ENCODE measurements at places on chromosomes 16 and 17.

DNA sequence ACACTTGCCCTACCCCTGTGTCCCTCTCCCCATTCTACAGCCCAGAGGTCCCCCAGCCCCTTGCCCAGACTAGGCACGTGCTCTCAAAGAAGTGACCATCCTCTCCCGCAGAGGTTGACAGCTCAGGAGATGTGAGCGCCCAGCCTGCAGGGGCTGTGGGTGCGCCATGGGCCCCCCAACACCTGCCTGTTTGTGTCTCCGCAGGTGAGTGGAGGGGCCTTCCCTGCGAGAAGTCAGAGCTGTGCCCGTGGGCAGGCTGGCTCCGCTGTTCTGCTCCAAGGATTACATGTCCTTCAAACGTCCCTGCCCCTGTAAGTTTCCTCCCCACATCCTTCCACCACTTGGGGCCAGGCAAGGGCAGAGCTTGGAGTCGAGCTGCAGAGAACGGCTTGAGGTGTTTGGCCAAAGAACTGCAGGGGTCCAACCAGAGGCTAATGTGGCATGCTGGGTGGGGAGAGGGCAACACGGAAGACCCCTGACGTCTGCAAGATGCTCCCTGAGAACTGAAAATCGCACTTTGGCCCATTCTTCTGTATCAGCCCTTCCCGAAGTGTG, 10.4 kb downstream of the BEAN1 start:
- no peak for DNase-seq

DNA sequence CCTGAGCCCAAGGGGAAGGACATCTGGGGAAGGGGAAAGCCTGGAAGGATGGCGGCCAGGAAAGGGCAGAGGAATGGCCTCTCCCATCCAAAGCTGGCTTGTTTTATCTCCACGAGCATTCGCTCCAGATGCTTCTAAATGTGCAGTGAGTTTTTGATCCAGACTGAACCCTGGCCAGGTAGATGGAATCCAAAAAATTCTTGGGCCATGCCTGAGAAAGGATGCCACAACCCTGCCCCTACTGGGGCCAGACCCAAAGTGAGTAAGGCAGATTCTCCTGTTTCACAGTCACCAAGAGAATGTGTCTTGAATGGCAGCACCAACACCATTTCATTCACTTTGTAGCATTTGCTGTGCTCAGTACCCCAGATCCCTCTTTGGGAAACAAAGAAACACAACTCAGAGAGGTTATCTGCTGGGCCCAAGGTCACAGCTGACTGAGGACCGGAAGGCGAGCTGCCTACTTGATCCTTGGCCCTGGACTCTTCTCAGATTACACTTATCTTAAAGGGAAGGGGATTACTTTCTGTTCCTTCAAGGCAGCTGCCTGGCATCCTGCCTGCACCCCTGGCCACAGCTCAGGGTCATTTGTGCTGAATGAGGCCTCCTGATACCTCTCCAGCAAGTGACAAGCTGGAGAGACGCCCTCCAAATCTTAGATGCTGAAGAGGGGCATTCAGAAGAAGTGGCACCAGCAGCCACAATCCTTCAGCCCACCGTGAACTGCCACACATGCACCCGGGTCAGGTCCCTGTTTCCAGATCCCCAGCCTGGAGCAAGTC, 3.6 kb downstream of the LRRC75A start:
- no peak for DNase-seq

- DNase-seq: no peak
These were observed 103.3 kb downstream of the CA4 start for GRCh38 chr17:60253048-60253447.

DNA sequence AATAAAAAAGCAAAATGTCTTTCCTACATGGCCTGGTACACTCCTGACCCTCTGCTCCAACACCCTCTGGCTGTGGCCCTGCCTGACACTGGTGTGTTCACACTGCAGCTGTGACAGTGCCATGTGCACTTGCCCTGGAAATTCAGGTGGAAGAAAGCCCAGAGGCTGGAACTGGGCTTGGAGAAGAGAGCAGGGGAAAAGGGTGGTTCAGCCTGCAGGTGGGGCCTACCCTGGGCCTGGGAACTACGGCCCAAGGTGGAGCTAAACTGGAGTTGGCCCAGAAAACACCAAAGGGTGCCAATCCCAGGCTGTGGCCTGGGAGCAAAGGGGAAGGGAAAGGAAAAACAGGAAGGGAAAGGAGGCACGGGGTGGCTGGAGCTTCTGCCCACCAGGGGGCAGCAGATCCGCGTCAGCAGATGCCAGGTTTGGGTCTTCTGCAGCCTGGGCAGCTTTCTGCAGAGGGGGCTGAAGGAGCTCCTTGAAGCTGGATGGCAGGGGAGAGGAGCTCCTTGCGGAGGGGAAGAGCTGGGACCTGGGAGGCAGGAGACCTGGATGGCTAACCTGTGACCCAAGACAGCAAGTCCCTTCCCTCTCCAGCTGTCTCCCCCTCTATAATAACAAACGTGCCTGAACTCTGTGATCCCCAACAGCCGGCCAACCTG, 15.4 kb upstream of the CTCF start:
- peak; percentile 55 for DNase-seq
